ENCODE measurements at places on chromosomes 7 and 10.

DNA sequence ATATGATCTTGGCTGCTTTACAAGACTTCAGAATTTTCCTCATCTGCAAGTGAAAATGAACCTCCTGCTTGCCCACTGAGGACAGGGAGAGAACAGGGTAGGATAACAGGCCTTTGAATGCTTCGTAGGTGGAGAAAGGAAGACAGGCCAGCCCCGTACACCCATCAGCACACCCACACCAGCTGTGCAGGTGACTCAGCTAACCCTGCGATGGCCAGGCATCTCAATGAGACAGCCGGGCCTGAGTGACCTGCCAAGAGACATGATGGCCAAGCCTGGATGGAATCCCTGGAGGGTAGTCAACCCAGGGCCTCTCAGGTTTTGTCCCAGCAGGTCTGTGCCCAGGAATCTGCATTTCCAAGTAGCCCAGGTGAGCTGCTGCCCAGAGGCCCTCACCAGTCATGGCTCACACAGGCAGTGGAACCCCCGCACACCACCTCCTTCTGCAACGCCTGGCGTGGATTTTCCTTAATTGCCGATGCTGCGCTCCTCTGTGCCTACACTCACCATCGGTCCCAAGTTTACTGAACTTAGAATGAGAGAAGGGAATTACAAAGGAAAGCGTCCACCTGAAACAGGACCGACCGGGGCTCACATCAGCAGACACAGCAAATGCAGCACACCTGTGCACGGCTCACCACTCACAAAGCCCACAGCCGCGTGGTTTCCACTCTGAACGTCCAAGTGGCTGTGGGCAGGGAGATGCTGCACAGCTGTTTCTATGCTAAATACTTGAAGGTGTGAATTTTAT is 163.7 kb downstream of the DIP2C start:
- DNase-seq = no peak

DNA sequence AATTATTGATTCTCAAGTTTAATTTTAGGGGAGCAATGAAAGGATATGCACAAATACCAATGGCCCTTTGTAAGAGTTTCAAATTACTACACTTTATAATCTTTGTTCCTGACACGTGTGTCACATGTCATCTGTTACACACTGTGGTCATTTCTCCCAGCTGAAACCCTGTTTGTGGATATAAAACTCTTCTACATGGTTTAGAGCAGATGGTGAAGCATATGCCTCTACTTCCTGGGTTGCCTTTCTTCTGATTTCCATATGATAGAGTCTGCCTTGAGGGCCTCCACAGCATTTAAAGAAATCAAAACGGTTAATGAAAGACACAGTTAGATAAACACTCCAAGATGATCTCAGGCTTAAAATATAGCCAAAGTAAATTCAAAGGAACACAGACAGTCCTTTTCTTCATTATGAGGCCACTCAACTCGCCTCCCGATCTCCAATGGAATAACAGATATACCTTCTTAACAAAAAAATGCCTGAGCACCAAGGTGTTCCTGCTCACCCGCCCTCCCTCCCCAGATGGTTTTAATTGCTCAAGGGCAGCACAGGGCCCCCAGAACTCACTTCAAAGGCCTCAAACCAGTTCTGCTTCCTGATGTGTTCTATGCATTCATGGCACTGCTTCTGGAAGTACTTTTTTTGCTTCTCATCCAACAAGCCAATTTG is 75.0 kb downstream of the CPVL start:
- no peak for DNase-seq

DNA sequence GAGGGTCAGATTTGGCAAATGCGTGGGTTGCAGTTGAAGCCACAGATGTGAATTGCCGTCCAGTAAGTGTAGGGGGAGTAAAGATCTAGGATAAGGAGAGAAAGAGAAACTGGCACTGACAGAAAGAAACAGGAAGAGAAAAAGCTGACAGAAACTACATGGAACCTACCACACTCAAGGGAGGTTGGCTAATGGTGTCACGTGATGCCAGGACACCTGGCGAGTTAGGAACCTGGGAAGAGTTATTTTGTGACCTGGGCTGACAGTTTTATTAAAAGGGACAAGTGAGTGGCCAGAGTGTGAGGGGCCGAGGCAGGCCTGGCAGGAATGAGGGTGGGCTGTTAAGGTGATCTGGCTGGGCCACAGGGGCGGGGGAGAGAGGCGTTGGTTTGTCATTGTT is 188.7 kb downstream of the ADARB2 start:
- no peak for DNase-seq

- DNase-seq = no peak
Measured at GRCh38 chr10:67794909-67795460, 43.0 kb downstream of the DNAJC12 start.

DNA sequence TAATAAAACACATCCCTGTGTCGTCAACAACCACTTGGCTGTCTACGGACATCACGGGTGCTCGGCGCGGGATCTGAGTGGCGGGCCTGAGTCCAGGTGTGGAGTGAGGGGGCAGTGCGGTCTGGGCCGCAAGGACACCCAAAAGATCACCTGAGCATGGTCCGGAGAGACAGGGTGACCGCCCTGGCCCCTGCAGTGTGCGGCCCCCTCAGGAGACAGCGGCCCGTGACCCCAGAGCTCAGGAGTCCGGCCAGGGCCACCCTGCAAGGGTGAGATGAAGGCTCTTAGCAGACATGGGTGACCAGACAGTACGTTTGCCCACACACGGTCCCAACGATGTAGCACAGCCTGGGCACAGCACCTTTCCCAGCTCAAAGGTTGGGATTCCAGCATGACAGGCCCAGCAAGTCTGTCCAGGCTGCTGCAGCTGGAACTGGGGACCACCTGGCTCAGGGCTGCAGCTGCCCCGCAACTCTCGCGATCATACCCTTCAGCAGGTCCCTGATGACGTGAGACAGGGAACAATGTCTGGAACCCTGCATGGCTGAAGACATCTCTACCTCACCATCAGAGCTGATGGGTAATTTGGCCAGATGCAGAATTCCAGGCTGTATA is 237.8 kb downstream of the ELFN1 start:
- no peak for DNase-seq

DNA sequence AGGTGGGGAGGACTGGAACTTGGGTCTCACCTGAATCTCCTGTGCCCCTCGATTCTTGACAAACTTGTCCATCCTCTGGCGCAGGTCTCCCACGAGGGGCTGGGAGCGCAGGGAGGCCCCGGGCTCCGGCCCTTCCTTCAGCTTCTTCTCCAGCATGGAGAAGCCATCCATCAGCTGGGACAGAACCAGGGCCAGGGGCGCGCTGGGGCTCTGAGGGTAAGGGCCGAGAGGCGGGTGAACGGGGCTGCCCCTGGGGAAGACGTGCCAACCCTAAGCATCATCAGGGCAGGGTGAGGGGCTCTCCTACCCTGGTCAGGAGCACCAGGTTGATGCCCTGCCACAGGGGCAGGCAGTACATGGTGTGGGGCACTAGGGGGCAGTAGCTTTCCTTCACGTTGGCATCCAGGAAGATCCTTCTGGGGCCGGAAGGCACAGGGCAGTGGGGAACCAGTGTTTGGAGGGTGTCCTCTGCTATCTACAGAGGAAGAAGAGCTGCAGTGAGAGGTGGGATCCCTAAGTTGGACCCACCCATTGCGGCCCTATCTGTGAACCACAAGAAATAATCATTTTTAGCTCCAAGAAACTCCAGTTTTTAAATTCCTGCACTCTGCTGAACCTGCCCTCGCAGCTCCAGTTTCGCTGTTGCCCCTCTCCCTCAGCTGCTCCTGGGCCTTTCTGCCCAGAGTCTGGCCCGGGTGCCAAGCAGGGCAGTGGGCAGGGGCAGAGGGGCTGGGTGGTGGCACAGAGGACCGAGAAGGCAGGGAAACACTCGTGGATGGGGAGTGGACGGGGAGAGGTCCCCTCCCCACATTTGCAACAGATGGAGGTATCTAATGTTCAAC is 10.8 kb upstream of the PYROXD2 start:
- no peak for DNase-seq

DNA sequence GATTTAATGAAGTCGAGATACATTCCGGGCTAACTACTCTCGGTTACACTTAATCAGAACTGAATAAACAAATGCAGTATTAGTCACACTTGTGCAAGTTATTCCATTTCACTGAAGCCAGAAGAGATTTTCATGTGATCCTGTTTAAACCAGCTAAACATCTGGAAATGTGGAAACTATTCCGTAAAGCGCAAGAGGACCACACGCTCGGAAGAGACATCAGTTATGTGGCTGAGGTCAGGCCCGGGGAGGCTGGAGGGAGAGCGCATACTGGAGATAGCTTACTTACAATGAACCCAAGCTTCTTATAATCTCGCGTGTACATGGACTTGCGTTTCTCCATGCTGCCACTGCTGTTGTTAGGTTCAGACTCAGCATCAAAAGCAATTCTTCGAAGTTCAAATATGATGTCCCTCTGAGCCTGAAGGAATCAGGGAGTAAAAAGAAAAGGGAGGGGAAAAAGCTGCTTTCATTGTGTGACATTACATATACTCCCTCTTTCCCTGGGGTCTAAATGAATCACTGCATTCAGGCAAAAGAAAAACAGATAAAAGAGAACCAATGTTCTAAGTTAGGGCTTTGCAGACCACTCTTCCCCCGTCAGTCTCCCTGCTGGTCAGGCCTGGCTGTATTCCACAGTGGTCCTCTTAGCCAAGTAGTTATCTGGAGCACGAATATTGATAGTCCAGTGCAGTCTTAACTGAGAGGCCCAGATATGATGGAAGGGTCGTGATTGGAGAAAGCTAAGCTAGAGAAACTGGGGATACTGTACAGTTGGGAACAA is 237.4 kb downstream of the ELMO1 start:
- DNase-seq = peak; percentile 44

DNA sequence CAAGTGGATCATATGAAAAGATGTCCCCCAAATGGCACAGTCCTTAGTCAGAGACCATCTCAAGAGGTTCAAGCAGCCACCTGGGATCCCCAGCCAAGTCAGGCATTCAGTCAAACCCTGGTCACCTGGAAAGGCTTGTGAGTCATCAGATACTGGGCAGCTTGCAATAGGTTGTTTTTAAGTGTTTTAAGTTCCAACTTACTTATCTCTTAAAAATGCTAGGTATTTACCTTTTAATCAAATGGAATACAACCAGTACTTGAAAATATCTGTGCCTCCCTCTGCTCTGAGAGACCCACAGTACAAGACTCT is 262.2 kb downstream of the WDR11 start:
- no peak for DNase-seq

DNA sequence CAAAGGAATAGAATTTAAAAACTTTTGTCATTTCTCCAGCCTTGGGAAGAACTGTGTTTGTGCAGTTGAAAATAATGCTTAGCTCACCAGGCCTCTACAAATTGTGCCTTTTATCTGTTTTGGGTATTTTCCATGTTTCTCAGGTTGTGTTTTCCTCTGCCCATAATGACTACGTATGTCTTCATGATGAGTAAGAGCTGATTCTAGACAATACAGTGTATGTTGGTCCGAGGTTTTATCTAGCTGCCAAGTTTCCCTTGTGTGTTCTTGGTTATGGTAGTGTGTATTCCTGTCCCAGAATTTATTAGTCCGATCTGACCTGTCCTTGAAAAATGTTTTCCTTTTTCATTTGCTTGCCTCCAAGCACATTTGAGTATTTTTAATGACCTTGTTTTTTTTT is 83.7 kb upstream of the GLCCI1 start:
- DNase-seq = no peak

DNA sequence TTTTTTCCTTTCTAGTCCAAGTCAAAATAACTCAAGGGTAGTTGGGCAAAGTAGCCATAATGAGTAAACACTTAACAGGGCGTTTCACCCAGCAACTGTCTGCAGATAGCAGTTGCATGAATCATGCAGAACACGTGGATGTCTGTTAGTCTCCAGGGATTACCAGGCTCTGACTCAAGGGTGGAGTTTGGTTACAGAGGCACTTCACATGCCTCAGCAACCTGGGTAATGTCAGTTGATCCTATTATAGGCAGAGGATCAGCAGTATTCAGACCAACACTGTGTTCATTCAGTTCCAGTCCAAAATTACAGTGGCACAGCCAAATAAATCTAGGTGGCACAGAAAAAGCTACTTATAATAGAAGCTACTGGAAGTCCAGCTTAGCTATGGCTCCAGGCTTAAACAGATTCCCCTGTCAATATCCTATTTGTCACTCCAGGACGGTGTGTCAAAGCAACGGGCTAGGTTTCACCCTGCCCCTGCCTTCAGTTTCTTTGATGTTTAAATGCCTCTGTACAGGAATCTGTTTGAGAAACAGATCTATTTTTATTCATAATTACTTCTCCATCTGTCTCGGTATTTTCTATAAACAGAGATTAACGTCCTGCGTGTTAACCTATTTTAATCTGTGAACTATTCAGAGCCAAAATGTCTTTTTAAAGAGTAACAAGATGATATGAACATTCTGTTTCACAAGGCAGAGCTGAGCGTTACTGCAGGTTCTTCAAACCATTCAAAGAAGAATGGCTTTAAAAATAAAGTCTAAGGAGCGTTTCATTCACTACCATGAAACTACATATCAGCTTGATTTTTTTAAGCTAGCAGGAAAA is 162.6 kb upstream of the AKR1E2 start:
- no peak for DNase-seq

GRCh38 chr7:132782777-132783640 is 206.7 kb upstream of the PLXNA4 start:
- DNase-seq = no peak

DNA sequence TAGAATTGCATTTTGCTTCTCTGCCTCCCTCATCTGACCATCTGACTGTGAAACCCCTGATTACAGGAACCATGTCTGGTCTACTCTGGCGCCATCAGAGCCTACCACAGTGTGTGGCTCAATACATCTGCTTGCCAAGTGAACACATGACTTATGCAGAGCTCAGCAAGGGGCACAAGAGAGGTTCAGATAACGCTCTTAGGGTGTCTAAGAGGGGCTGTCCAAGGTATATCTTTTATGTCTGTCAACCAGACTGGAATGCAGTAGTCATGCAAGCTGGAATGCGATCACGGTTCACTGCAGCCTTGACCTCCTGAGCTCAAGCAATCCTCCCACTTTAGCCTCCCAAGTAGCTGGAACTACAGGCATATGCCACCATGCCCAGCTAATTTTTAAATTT is 10.3 kb upstream of the RRP12 start:
- DNase-seq = no peak

GRCh38 chr10:62831346-62831745 is 15.2 kb upstream of the EGR2 start:
- DNase-seq = no peak

DNA sequence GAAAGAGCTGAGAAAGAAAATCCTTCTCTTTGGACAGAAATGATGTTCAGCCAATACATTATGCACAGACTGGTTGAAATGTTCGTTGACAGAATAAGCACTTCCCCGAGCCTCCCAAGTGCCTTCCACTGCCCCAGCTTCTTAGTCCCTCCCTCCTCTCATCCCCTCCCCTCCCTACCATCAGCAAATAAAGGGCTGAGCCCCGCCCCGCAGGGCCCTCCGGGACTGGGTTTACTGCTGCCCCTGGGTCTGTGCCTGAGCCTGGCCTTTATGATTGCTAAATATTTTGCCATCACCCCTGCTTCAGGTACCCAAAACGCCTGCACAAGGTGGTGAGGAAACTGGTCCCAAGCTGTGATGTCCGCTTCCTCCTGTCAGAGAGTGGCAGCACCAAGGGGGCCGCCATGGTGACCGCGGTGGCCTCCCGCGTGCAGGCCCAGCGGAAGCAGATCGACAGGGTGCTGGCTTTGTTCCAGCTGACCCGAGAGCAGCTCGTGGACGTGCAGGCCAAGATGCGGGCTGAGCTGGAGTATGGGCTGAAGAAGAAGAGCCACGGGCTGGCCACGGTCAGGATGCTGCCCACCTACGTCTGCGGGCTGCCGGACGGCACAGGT is 28.1 kb downstream of the HKDC1 start:
- DNase-seq = no peak

Data from hypothalamus (tissue), 51 donors.